Endothelial cell (in vitro differentiated cells): ENCODE measurements at places on chromosomes 7 and 10. TPM values are rescaled to one million over a fixed set of nuclear protein-coding genes. Genes with fewer than 3 reads are reported as not detected.

HMX3 gene
- not detected for total RNA-seq

AKR1C4 gene
- not detected for total RNA-seq

MACC1 gene
- 0.69 TPM for total RNA-seq

DNA sequence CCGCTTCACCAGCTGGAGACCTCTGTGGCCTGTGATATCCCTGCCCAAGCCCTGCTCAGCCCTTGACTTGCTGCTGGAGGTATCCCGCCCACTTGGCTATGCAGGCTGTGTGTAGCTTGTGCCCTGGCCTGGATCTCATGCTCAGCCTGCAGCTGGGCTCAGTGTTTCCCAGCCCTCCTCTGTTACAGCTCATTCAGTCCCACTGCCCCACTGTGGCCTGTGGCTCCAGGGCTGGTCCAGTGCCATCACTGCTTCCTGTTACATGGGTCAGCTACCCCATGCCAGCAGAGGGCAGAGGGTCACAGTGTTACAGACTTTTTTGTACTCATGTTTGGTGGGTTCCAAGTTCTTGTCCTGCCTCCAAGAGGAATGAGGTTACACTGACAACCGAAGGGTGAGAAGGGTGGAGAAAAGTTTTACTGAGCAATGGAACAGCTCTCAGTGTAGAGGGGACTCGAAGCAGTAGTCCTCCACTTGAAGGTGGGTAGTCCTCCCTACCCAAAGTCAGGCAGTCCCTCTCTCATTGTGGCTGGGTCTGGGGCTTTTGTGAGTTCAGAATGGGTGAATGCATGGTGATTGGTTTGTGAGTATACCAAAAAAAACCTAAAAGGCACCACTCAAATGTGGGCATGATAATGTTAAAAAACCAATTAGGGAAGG is 100.4 kb downstream of the ANKRD7 start:
- DNase-seq: no peak

GRCh38 chr10:115321360-115321759 is 228.2 kb downstream of the ATRNL1 start:
- DNase-seq: no peak

DNA sequence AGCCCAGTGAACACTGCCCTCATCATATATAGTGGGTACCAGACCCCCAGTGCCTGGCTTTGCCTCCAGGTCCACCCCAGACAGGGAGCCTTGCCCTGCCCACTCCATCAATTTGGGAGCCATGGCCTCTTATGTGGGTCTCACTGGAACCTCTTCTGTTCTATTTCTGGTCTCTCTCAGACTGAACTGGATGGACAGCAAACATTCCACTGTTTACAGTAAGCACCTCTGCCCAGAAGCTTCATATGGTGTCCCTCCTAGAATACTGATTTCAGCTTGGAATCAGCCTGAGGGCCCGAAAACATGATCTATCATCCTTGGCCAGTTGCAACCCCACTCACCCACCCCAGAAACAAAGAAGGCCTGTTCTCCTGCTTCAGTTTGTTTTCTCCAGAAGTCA is 81.0 kb upstream of the SLF2 start:
- DNase-seq: no peak
